ENCODE measurements at places on chromosomes 4 and X.

DNA sequence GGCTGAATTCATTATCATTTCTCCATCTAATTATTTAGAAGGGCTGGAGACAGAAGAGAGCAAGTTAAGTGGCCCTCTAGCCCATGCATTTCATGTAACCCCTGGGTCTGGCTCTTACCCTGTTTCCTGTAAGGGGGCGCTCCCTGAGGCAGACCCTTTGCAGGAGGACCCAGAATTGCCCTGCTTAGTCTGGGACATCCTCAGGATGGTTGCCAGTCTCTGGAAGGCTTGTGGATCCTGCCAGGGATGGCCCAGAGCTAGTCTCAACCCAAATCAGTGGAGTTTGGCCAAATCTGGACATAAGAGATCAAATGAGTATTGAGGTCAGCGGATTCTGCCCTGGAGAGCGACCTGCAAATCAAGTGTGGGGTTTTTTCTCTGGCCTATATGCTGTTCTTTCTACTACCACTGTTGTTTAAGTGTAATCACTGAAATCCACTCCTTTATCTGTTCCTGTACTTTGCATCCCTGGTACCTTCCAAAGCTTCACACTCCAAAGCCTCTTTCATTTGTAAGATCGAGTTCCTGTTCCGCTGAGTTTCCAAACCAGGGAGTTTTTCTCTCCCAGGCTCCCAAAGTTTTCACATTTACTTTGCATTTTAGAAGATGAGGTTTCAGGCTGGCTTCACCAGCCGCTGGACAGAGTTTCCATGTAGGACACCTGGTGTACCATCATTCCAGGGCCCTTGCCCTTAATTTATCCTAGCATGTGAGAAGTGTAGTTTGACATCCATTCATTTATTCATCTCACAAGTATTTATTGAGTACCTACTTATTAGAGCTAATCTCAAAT lies 6.3 kb downstream of the KLF3 start:
- DNase-seq: peak; percentile 39

GRCh38 chr4:138204507-138204906 lies 37.6 kb downstream of the SLC7A11 start:
- no peak for DNase-seq

DNA sequence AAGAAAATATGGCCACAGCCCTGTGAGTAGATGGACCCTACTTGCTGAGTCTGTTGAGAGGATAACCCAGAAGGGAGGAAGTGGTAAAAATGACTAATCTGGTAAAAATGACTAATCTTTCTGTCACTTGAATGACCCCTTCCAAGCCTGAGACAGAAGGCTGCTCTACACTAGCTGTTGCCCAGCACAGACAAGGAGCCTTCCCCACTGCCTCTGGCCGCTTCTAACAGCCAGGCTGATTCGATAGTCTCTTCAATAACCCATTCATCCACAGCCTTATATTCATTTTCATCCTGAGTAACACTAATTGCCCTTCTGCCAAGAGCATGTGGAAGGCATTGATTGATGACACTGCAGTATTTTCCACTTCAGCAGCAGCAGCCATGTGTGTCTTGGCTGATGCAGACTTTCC lies 18.4 kb downstream of the MAGEB17 start:
- DNase-seq: no peak

- no peak for DNase-seq
These were observed 17.0 kb downstream of the PRSS12 start for GRCh38 chr4:118335774-118336173.

- DNase-seq: peak; percentile 15
These were observed 64.1 kb upstream of the NKX1-1 start for GRCh38 chr4:1470393-1470670.

GRCh38 chr4:153419673-153420278 lies 46.4 kb upstream of the TMEM131L start:
- no peak for DNase-seq

DNA sequence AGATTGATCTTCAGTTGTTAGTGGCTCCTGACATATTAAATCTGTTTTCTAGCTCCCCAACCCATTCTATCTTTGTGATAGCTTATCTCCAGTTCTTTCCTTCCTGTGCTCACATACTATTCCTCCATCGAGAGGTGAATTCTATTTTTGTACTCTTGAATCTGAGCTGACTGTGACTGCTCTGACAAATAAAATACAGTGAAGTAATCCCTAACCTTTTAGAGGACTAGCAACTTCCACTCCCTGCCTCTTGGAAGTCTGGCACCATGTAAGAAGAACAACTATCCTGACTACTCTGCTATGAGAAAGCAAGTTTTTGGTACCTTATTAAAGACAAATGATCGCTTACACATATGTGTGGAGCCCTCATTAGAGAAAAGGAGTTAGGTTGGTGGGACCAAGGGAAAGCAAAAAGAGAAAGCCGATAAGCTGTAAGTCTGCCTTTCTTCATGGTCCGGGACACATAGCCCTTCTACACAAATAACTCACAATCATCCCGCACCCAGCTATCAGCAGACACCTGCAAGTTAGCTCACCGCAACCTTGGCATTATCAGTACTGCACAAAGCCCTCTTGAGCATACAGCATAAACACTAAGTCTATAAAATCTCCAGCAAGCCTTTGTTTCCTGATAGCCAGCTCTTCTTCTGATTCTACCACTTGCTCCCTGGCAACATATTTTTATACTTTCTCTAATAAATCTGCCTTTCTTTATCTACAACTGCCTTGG lies 13.5 kb upstream of the PPM1K start:
- DNase-seq: no peak

DNA sequence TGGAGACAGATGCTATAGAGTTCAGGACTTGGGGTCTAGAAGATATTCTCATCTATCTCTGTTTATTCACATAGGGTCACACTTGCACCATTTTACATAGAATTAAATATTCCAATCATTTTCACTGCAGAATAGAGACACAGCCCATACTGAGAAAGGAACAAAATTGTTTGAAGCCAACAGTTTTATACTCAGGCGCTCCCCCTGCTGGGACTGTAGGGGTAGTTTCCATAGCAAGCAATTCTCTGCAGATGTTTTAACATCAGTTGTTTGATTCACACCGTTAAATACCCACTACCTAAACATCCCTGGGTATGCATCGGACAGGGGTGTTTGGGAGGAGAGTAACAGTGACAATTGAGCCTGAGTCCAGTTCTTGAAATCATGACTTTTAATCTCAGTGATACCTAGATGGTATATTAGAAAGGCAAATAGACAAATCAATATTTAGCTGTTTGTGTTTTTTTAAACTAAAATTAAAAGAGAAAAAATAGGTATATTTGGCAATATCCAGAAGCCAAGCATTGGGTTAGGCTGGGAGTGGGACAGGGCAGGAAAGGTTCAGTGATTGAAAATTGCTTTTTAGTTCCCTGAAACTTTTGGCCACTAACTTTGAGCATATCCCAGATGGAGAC lies 33.8 kb downstream of the LONRF3 start:
- peak; percentile 66 for DNase-seq

DNA sequence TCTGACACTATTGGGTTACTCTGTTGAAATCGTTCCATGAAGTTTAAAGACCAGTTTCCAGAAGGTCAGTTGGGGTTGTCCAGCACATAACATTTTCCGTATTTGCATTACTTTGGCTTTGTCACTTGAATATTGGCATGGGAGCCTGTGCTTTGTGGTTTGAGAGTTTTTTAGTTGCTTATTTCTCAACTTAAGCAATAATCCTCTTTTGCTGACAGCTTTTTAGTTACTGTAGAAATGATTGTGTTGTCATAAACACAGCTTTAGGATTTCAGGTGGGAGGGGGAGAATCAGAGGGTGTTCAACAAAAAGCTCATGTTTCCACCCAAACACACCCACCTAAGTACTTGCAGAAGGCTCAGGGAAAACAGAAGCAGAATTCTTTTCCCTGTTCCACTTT lies 210.7 kb upstream of the TLL1 start:
- no peak for DNase-seq

DNA sequence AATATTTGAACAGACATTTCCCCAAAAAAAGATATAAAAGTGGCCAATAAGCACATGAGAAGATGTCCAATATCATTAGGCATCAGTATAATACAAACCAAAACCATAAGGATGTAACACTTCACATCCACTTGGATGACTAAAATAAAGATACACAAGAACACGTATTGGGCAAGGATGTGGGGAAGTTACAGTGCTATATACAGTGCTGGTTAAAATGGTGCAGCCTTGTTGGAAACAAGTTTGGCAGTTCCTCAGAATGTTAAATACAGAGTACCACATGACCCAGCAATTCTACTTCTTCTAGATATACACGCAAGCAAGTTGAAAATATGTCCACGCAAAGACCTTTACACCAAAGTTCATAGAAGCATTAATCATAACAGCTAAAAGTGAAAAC lies 58.9 kb downstream of the HAUS3 start:
- DNase-seq: no peak

GRCh38 chr4:44927399-44928380 lies 201.3 kb upstream of the GNPDA2 start:
- no peak for DNase-seq

DNA sequence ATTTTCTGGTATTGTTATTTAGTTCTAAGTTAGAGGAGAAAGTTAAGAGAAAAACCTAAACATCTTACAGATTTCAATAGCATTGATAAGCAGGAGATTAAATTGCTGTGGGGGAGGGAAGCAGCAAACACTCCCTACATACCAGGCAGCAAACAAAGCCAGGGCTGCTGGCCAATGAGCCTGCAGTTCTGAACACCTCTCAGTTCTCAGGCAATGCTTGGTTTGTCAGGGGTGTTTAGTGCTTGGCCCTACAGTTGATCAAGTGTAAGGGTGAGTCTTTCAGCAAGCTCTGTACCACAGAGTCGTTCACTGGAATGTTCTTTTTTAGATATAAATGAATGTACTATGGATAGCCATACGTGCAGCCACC lies 38.6 kb downstream of the EGFL6 start:
- DNase-seq: no peak

DNA sequence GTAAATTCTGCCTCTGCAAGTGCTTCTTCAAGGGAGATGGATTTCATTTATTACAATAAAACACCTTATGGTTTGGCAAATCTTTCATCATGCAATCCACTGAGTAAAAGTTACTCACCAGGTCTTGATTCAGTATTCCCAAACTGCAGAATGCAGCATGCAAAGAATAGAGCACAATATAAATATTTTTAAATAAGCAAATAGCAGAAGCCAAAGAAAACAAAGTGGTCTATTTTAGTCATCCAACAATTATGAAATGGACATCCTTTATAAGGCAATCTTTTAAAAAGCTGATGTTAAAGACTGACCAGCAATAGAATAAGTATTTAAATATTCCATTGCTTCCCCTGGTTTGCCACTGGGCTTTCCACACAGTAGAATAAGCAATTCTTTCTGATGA lies 59.5 kb downstream of the SLC39A8 start:
- no peak for DNase-seq

GRCh38 chr4:128159967-128160366 lies 98.9 kb downstream of the LARP1B start:
- DNase-seq: no peak

Data from right forelimb (tissue), 1 donor.